ENCODE measurements at places on chromosomes 3 and 15. TPM values are rescaled to one million over a fixed set of nuclear protein-coding genes. Genes with fewer than 3 reads are reported as not detected.

MEGF11 gene
- 0.38 TPM for total RNA-seq

TMEM266 gene
- total RNA-seq, result 0.25 TPM

OSTN gene
- total RNA-seq, result not detected

PLSCR5 gene
- not detected for total RNA-seq

MUC13 gene
- not detected for total RNA-seq

ADIPOQ gene
- not detected for total RNA-seq

GP9 gene
- not detected for total RNA-seq

CSPG4 gene
- total RNA-seq, result 22.8 TPM

KLF15 gene
- total RNA-seq, result 0.33 TPM

CLDN16 gene
- total RNA-seq, result 0.16 TPM

PRR20G gene
- not detected for total RNA-seq

SOX14 gene
- not detected for total RNA-seq

DNASE1L3 gene
- not detected for total RNA-seq

KCNAB1 gene
- total RNA-seq, result not detected

IGDCC3 gene
- not detected for total RNA-seq

SI gene
- not detected for total RNA-seq

LMAN1L gene
- total RNA-seq, result not detected

ZDHHC3 gene
- 87.6 TPM for total RNA-seq

CKMT1A gene
- total RNA-seq, result not detected
